IMR-90 (cell line): ENCODE measurements at places on chromosomes 2 and 18. TPM values are rescaled to one million over a fixed set of nuclear protein-coding genes. Genes with fewer than 3 reads are reported as not detected.

Gene GPR75
- polyA plus RNA-seq = 2.1 and 2.6 TPM in 2 replicates

Gene CCDC68
- polyA plus RNA-seq = 0.46 and 0.55 TPM in 2 replicates

Gene PARD6G
- 4.6 and 4.7 TPM in 2 replicates for polyA plus RNA-seq

Gene MBP
- polyA plus RNA-seq = 0.72 and 0.75 TPM in 2 replicates

Gene CRYGC
- not detected in 2 replicates for polyA plus RNA-seq

Gene CTIF
- 57.0 and 58.4 TPM in 2 replicates for polyA plus RNA-seq

Gene SERPINB2
- 32.1 and 46.4 TPM in 2 replicates for polyA plus RNA-seq

Gene LIMS2
- 17.8 and 18.8 TPM in 2 replicates for polyA plus RNA-seq

Gene EGR4
- not detected in 2 replicates for polyA plus RNA-seq

Gene DDX1
- 62.9 and 73.6 TPM in 2 replicates for polyA plus RNA-seq

Gene PROKR1
- polyA plus RNA-seq = not detected in 2 replicates

Gene ASIC4
- 0.10 TPM in 1 of 2 replicates, not detected in the other for polyA plus RNA-seq

Gene SP5
- not detected in 2 replicates for polyA plus RNA-seq

Gene C2orf74
- 15.8 and 21.9 TPM in 2 replicates for polyA plus RNA-seq

Gene DUSP19
- polyA plus RNA-seq = 0.46 and 0.86 TPM in 2 replicates

Gene ANKRD30B
- polyA plus RNA-seq = not detected in 2 replicates

Gene SLC19A3
- not detected in 2 replicates for polyA plus RNA-seq

Gene SEPTIN10
- 42.4 and 55.4 TPM in 2 replicates for polyA plus RNA-seq

Gene PCARE
- polyA plus RNA-seq = not detected in 2 replicates

Gene SP140L
- polyA plus RNA-seq = 9.5 and 11.2 TPM in 2 replicates

Gene SOWAHC
- polyA plus RNA-seq = 3.2 and 3.4 TPM in 2 replicates

Gene LRRC30
- polyA plus RNA-seq = not detected in 2 replicates
